ENCODE measurements at places on chromosomes 1 and 21.

GRCh38 chr1:30005972-30006619, 717.3 kb downstream of the MATN1 start:
- DNase-seq: no peak

GRCh38 chr1:207996636-207997035, 85.7 kb upstream of the CD34 start:
- no peak for DNase-seq

- DNase-seq: no peak
Observed at GRCh38 chr1:152993186-152993585, 8.4 kb upstream of the SPRR3 start.

GRCh38 chr1:149962039-149962647, 25.5 kb upstream of the MTMR11 start:
- peak; percentile 61 for DNase-seq

DNA sequence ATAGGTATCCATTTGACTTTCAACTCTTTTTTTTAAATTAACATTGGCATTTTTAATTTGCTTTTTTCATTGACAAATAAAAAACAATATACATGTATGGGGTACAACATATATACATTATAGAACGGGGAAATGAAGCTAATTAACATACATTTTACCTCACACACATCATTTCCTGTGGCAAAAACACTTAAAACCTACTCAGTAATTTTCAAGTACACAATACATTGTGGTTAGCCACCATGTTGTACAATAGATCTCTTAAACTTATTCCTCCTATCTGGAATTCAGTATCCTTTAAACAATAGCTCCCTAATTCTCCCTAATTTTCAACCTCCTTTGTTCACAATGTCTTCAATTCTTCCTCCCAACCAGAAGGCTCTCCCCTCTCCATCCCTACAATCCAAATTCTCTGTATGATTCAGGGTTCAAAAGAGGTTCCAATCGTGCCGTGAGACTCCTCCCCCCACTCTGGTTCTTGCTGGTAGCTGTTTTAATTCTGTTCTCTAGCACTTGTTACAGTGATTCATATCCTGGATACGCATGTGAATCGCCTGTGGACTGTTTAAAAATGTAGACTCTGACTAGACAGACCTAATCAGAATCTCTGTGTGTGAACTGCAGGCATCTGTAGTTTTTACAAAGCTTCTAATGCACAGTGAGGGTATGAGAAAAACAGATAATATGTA, 87.6 kb upstream of the DUSP10 start:
- peak; percentile 80 for DNase-seq

GRCh38 chr1:55069280-55069679, 29.9 kb downstream of the PCSK9 start:
- DNase-seq: no peak

DNA sequence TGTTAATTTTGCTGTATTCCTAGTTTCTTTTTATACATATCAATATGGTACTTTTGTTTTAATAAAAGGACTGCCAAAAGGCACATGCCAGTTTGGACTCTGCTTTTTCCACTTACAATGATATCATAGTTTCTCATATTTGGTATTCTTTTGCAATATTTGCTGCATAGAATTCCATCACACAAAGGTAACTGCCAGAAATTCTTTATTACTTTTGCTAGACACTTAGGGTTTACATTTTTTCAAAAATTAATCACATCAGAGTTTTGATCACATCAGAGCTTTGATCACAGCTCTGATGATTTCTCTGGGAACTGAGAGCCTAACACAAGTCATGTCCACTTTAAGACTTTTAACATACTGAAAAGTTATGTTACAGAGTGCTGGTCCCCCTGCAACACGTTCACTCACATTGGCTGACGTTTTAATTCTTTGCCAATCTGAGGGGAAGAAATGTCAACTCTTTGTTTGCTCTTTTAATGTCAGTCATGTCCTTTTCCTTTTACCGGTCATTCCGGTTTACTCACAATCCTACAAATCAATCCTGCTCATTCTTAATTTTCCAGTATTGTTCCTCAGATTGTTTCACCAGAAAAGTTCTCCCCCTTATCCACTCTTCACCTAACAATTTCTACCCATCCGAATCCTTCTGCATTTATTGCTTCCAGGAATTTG, 1.1 kb upstream of the CD46 start:
- DNase-seq: no peak

Measured in AG09309 (cell line).